SJCRH30 (cell line): ENCODE measurements at places on chromosomes 16 and 17. TPM values are rescaled to one million over a fixed set of nuclear protein-coding genes. Genes with fewer than 3 reads are reported as not detected.

GRCh38 chr16:15672514-15673167, 22.6 kb downstream of the NDE1 start:
- H3K36me3 ChIP-seq, result peaks cover 29% of the 10 kb centered on the region
- no peaks in the 10 kb centered on the region for H3K4me1 ChIP-seq
- DNase-seq, result no peak
- no peaks in the 10 kb centered on the region for H3K27me3 ChIP-seq
- no peak overlapping the region for H3K27ac ChIP-seq
- H3K4me3 ChIP-seq, result no peak overlapping the region

- no peak overlapping the region for H3K27ac ChIP-seq
- peak overlapping the region; percentile 44 for H3K4me3 ChIP-seq
- peaks cover 8% of the 10 kb centered on the region for H3K4me1 ChIP-seq
- no peaks in the 10 kb centered on the region for H3K27me3 ChIP-seq
Measured at GRCh38 chr16:8569650-8570346, 20.5 kb downstream of the TMEM114 start.

- H3K36me3 ChIP-seq, result no peaks in the 10 kb centered on the region
- no peak overlapping the region for H3K27ac ChIP-seq
- peaks cover 71% of the 10 kb centered on the region for H3K27me3 ChIP-seq
- H3K4me1 ChIP-seq, result no peaks in the 10 kb centered on the region
Measured at GRCh38 chr17:79685121-79685520, 45.6 kb upstream of the ENPP7 start.

- no peaks in the 10 kb centered on the region for H3K27me3 ChIP-seq
- H3K4me1 ChIP-seq, result no peaks in the 10 kb centered on the region
- H3K27ac ChIP-seq, result no peak overlapping the region
- no peak for DNase-seq
- H3K36me3 ChIP-seq, result no peaks in the 10 kb centered on the region
Measured at GRCh38 chr16:47477679-47478078, 16.5 kb downstream of the PHKB start.

Gene CRYBA1
- total RNA-seq, result not detected in 2 replicates
